ENCODE measurements at places on chromosomes 3 and 15.

- DNase-seq = no peak
Measured at GRCh38 chr15:78536134-78536533, 4.1 kb upstream of the PSMA4 start.

GRCh38 chr3:11099306-11099705 is 55.0 kb upstream of the HRH1 start:
- no peak for DNase-seq

DNA sequence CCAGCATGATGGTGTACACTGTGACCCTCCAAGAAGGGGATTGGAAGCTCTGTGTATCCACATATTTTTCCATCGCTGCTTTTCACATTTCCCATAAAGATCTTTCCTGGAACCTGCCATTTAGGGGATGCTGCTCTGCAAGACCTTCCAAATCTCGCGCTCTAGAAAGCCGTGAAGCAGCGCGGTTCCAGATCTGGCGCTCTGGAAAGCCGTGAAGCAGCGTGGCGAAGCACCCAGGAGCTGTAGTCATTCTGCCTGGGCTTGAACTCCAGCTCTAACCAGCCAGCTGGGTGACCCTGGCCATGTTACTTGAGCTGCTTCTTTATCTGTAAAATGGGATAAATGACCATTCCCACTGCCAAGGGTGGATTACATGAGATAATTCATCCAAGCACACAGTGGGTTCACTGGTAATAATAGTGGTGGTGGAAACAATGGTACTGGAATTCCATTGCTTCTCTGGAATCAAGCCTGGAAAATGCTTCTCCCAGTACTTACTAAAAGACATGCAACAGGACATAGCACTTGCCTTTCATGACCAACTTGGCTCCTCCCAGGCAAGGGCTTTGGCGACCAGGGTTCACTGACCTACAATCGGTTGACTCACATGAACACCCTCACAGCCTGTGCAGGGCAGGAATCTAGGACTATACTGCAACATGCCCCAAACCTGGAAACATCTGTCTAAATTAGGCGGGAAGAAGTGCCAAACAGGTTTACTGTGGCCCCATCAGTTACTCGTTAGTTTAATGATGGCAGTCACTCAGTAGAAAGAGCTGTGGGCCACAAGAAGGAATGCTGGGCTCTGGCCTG is 70.7 kb downstream of the XXYLT1 start:
- DNase-seq = no peak

DNA sequence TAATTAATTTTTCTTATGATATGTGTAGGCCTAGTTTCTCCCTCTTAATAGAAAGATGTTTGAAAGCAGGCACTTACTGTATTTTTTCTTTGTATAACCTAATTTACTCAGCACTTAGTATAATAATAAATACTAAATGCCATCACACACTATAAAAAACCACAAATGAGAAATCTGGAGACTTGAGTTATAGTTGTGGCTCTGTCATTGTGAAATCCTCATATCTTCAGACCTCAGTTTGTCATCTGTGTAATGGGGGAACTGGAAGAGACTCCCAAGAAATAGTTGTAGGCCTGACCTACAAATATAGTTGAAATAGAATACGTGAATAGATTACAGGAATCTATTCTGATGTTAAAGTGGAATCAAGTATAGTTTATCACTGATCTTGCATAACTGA is 287.6 kb upstream of the DPH6 start:
- DNase-seq = no peak

DNA sequence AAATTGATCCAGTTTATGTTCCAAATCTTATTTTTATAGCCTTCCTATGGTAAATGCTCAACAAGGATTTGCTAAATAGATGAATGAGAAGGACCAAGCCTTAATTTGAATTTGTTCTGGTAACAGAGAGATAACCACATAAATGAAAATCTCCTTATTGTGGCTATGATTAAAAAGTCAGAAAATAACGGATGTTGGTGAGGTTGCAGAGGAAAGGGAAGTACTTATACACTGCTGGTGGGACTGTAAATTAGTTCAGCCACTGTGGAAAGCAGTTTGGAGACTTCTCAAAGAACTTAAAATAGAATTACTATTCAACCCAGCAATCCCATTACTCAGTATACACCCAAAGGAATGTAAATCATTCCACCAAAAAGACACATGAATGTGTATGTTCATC is 26.2 kb downstream of the AAGAB start:
- no peak for DNase-seq

GRCh38 chr3:8336456-8336855 is 165.2 kb upstream of the LMCD1 start:
- DNase-seq = no peak

DNA sequence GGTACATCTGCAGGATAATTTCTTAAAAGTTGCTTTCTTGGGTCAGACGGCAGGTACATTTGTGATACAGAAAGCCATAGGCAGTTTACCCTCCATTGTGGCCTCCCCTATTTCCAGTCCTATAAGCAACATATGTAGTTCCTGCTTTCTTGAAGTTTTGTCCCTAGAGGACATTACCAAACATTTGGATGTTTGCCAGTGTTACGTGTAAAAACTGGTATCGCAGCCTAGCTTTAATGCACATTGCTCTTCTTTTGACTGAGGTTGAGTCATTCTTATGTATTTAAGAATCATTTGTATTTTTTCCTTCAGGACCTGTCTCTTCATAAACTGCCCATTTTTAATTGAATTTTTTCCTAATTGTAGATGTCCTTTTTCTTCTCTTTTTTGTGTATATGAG is 114.3 kb downstream of the DIPK2A start:
- DNase-seq = no peak

DNA sequence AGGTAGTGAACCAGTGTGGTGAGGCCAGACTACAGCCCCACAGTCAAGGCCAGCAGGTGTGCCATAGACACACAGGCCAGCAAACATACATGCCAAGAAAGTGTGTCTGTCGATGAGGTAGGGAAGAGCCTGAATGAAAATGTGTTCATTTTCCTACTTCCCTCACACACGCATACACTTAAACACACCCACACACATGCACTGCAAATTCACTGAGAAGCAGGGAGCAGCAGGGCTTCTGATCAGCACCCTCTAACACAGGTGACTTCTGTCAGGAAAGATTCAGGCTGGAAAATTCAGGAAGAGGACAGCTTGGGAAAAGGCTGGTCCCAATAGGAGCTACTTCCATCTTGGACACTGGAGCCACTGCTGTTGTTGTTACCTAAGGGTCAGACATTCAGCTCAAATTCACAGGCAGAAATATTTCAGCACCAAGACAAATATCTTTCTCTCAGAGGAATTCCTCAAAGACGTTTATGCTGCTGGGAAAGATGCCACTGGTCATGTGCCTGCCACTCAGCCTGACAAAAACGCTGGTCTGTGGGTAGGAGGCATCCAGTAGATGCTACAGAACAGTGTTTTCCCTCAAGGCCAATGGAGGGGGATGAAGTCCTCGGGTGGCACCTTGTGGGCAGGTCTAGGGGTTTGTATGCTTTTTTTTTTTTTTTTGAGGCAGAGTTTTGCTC is 40.9 kb upstream of the LARS2 start:
- DNase-seq = no peak

DNA sequence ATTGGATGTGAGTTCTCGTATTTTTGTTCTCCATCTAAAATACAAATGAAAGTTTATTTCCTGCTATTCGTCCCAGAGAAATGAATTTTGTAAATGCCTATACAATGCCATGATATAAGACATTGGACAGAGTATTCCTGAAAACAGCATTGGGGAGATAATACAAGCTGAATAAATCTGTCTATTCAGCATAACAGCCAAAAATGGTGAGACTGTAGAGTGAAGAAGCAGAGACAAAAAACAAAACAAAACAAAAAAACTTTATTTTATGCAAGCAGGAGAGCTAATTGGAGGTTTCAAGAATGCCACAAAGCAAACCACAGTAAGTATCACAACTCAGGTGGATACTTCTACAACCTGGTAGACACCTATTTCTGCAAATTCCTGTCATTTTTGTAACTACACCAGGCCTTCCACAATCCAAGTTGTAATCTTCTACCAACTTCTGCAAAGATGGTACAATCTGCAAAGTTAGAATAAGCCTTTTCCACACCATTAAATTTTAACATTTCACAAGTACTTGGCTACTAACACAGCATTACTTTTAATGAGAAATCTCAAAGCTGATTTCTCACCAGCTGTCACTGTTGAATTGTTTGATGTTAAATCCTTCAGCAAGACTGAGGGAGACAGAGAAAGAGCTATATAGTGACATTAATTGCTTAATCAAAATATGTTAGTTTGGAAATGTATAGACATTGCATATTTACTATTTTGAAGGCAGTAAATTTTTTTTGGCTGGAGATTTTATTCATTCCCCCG is 163.1 kb downstream of the CLSTN2 start:
- DNase-seq = no peak

GRCh38 chr3:112984485-112984884 is 6.3 kb upstream of the GTPBP8 start:
- DNase-seq = peak; percentile 39

- DNase-seq = no peak
Measured at GRCh38 chr15:57443486-57443885, 67.2 kb downstream of the CGNL1 start.

DNA sequence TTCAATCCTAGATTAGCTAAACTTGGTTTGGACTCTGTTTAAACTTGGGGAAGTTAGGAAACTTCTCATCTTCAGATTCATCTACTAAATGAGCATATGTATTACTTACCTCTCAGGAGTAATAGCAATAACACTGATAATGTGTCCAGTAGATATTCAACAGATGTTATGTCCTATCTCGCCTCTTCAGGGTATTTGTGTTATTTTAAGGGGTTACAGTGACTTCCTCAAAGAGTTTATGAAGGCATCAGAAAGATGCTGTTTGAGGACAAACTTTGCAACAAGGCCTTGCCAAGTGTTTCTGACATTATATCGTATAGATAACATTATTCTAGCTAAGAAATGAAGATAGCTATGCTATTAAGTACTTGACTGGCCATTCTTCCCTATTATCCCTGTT is 522.3 kb downstream of the IGSF11 start:
- no peak for DNase-seq

GRCh38 chr15:65621638-65622037 is at the start of gene SLC24A1:
Gene SLC24A1, plus strand, starts transcription at chr15:65621938. Its CDS starts 2,143 bp downstream, at chr15:65624081.
- DNase-seq = no peak

DNA sequence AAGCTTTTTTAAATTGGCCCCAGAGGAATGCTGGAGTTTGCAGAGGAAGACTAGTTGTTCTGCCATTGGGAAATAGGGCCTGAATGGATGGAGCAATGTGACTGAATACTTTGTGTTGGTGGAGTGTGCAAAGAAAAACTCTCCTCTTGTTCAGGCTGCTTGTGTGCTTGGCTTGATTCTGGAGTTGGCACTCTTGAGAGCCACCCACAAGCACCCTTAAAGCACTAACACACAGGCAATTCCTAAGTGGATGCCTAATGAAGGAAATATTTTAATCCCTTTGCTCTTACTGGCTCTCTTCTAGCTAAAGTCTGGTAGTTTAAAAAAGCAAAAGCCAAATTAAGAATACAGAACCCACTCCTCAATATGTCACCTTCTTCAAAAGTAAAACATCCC is 304.4 kb upstream of the C2CD4B start:
- no peak for DNase-seq

GRCh38 chr3:99921986-99922385 is 104.3 kb downstream of the CMSS1 start:
- DNase-seq = no peak

- DNase-seq = no peak
Measured at GRCh38 chr15:92819278-92820235, 80.6 kb upstream of the CHD2 start.

GRCh38 chr3:180619723-180620122 is 17.8 kb downstream of the TTC14 start:
- no peak for DNase-seq

- no peak for DNase-seq
Measured at GRCh38 chr3:12316729-12317351, 28.0 kb downstream of the PPARG start.

DNA sequence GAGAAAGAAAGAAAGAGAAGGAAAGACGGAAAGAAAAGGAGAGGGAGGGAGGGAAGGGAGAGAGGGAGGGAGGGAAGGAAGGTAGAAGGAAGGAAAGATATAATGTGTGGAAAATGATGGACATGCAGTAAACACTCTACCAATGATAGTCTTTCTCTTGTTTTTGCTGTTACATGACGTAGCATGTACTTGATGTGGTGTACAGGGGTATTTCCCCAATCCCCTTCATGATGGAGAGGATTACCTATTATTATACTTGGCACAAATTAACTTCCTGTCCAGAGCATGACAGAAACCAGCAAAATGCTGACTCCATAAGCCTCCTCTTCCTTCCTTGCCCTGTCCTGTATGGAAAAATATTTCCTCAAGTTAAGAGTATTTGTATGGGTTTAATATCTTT is 124.4 kb downstream of the B3GALNT1 start:
- DNase-seq = no peak

DNA sequence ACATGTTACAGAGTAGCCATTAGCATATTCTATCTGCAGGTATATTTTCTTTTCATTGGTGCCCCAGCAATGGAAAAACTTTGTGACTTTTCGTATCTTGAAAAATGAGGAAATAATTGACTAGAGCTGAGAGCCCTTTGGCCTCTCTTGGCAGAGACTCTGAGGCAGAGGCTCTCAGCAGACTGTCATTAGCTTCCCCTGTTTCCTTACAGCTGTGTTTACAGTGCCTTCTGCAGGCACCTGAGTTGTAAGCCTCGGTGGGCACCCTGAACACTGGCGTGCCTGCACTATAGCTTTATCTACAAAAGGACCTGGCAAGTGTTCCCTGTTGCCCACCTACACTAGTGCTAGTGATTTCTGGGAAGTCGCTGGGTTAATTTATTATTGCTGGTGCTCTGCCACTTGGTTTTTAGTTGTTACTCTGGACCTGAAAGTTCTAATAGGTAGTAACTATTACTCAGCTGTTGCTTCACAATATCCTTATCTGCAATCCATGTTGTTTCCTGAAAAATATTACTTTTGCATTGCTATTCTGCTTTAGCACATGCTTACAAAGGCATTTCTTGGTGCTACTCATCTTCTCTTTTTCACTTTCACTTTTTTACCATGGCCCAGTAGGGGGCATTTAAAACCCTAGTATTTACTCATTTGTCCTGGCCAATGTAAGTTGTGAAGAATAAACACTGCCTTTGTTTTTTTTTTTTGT is 7.8 kb upstream of the GPR171 start:
- DNase-seq = no peak

GRCh38 chr3:32743934-32744333 is 58.9 kb downstream of the CNOT10 start:
- DNase-seq = no peak

DNA sequence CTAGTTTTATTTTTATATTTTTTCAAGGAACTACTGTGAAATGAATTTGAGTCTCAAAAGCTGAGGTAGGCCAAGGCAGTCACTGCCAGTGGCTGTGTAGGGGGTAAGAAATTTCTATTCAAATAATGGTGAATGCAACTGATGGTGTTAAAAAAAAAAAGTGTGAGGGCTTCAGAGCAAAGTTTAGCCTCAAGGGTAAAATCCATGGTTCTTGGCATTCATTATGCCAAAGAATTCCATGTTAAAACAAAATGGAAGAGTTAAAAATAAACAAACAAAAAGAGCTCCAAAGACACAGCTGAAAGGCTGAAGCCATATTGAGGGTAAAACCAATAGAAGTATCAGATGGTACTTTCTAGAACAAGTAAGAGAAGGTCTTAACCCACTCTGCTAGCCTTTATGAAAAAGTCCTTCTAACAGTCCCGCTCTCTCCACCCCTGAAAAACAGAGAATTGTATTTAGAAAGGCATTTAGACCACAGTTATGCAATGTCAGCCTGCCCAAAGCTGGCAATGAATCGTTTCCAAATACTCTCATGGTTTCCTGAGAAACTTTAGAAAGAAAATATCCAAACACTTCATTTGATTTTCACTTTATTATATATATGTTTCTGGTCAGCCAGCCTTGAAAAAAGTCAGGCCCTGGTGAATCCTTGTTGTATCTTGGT is 158.4 kb upstream of the GMNC start:
- DNase-seq = no peak

Measured in stimulated activated CD4-positive, alpha-beta T cell treated with anti-CD3 and anti-CD28 coated beads, Interleukin-4, amount 100 ng/mL, for 24 hours (primary cell).